HepG2 (cell line): ENCODE measurements at places on chromosomes 12 and 14. TPM values are rescaled to one million over a fixed set of nuclear protein-coding genes. Genes with fewer than 3 reads are reported as not detected.

DNA sequence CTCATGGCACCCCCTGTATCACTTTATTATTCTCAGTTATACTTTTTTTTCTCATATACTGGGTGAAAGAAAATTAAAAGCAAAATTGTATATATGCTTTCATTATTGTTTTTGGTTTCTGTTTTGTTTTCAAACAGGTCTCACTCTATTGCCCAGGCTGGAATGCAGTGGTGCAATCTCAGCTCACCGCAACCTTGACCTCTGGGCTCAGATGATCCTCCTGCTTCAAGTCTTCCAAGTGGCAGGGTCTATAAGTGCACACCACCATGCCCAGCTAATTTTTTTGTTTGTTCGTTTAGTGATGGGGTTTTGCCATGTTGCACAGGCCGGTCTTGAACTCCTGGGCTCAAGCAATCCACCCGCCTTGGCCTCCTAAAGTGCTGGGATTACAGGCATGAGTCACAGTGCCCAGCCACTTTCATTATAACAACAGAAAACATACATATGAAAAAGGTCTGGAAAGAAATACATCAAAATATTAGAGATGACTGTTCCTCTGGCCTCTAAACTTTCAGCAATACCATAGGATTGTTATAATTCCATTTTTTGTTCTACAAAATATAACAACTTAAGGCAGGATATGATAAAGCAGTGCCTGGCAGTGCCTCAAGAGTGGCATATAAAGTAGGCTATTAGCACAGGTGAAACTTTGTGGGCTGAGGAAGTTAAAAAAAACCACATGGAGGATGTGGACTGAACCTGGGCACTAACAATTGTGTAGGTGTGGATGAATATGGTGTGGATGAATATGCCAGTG lies 5.8 kb upstream of the NTN4 start:
- H3K27me3 ChIP-seq = no peaks in the 10 kb centered on the region
- peaks cover 69% of the 10 kb centered on the region for H3K4me1 ChIP-seq
- H3K4me3 ChIP-seq = no peak overlapping the region
- H3K36me3 ChIP-seq = no peaks in the 10 kb centered on the region

GRCh38 chr14:58914279-58914855 lies 274.1 kb upstream of the DAAM1 start:
- no peak overlapping the region for H3K27ac ChIP-seq
- H3K27me3 ChIP-seq = no peaks in the 10 kb centered on the region
- no peaks in the 10 kb centered on the region for H3K4me1 ChIP-seq
- H3K36me3 ChIP-seq = no peaks in the 10 kb centered on the region
- H3K4me3 ChIP-seq = no peak overlapping the region

- H3K4me1 ChIP-seq = no peaks in the 10 kb centered on the region
- no peak overlapping the region for H3K4me3 ChIP-seq
- H3K36me3 ChIP-seq = no peaks in the 10 kb centered on the region
- H3K27me3 ChIP-seq = peaks cover 24% of the 10 kb centered on the region; the same call in 2 of the 3 replicates
Observed at GRCh38 chr14:104460791-104461651, 118.5 kb upstream of the C14orf180 start.

- no peak overlapping the region for H3K4me3 ChIP-seq
- H3K4me1 ChIP-seq = peaks cover 71% of the 10 kb centered on the region
- DNase-seq = no peak
- H3K27me3 ChIP-seq = no peaks in the 10 kb centered on the region
- H3K36me3 ChIP-seq = no peaks in the 10 kb centered on the region
Observed at GRCh38 chr12:75716291-75717025, 205.0 kb upstream of the KRR1 start.

DNA sequence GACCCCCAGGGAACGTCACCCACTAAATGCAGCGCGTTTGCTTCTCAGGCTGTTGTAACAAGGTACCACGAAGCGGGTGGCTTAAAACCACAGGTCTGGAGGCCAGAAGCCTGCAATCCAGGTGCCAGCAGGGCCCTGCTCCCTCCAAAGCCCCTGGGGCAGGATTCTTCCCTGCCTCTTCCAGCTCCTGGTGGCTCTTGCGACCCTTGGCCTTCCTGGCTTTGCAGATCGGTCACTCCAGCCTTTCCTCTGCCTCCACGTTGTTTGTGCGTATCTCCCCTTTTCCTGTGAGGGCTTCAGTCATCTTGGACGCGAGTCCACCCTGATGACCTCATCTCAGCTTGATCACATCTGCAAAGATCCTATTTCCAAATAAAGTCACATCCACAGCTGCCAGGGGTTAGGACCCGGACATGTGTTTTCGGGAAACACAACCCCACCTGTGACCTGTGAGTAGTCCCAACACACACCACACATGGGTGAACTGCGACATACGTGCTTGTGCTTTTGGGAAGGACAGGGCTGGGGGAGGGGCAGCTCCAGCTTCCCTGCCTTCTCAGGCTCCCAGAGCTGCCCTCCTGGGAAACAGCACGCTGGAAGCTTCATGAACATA lies 114.5 kb upstream of the NCOR2 start:
- no peaks in the 10 kb centered on the region for H3K36me3 ChIP-seq
- no peak overlapping the region for H3K27ac ChIP-seq
- H3K27me3 ChIP-seq = peaks cover 58% of the 10 kb centered on the region

- H3K27me3 ChIP-seq = no peaks in the 10 kb centered on the region
- peak overlapping the region; percentile 88 for H3K27ac ChIP-seq
- peaks cover 42% of the 10 kb centered on the region for H3K36me3 ChIP-seq
Observed at GRCh38 chr14:39175445-39176262, 600 bp downstream of the PNN start.

GRCh38 chr12:70186436-70186835 lies 56.8 kb upstream of the CNOT2 start:
- H3K27ac ChIP-seq = no peak overlapping the region
- H3K4me3 ChIP-seq = no peak overlapping the region
- H3K36me3 ChIP-seq = no peaks in the 10 kb centered on the region
- no peak for DNase-seq

- DNase-seq = no peak
- no peak overlapping the region for H3K27ac ChIP-seq
- H3K4me1 ChIP-seq = no peaks in the 10 kb centered on the region
- H3K4me3 ChIP-seq = no peak overlapping the region
- H3K36me3 ChIP-seq = no peaks in the 10 kb centered on the region
Observed at GRCh38 chr12:45034861-45035265, 16.0 kb downstream of the DBX2 start.

DNA sequence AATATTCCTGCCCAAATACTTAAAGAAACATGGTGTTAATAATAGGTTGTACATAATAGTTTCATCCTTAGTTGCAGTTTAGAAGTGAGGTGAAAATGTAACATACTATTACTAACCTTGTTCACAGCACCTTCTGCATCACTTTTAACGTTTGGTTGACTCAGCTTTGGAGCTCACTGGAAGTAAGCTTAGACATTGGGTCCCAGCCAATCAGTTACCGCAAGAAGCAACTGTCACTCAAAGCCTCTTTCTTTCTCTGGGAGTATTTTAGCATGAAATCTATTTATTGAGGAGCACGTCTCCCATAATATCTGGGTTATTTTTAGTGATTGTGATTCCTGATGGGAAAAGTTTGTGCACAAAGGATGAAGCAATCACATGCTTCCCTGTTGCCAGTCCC lies 472.6 kb downstream of the SNAPC1 start:
- H3K36me3 ChIP-seq = no peaks in the 10 kb centered on the region
- H3K4me3 ChIP-seq = no peak overlapping the region
- H3K4me1 ChIP-seq = no peaks in the 10 kb centered on the region
- H3K27ac ChIP-seq = no peak overlapping the region
- no peak for DNase-seq

DNA sequence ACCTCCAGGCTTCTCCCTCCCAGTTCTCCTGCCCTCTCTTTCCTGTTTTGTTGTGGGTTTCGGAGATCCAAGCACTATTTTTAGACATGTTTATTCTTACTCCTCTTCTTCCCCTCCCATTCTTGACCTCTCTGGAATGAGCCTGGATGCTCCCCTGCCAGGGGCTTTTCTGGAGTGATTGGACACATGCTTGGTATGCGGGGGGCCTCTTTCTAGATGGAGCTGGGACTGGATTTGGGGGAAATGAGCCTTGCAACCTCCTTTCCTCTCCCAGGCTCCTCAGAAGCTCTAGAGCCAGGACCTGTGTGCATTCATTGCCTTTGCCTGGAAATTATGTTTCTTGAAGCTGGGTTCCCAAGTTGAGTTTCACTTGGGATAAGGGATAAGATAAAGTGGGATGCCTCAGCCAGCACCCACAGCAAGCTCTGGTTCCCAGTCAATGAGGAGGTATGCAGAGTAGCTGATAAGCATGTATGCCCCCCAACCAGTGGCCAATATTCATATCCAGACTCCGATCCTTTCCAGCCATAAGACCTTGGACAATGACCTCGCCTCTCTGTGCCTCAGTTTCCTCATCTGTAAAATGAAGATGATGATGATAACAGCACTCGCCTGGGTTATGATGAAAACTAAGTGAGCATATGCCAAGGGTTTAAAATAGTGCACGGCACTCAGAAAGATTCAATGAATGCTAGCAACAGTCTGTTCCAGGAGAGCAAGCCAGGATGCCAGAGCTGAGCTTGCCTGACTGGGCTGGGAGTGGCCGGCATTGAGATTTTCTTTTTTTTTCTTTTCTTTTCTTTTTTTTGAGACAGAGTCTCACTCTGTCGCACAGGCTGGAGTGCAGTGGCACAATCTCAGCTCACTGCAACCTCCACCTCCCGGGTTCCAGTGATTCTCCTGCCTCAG lies 97.8 kb downstream of the SCARB1 start:
- H3K4me1 ChIP-seq = peaks cover 17% of the 10 kb centered on the region
- H3K36me3 ChIP-seq = no peaks in the 10 kb centered on the region
- H3K27me3 ChIP-seq = no peaks in the 10 kb centered on the region; the same call in 1 of the 2 replicates
- no peak for DNase-seq
- H3K27ac ChIP-seq = no peak overlapping the region

- H3K27ac ChIP-seq = no peak overlapping the region
- no peaks in the 10 kb centered on the region for H3K27me3 ChIP-seq
- no peak for DNase-seq
Observed at GRCh38 chr12:104182144-104182543, 33.4 kb upstream of the TXNRD1 start.

GRCh38 chr14:105315211-105315721 lies 718 bp downstream of the PACS2 start:
- no peaks in the 10 kb centered on the region for H3K36me3 ChIP-seq
- DNase-seq = peak; percentile 41
- no peaks in the 10 kb centered on the region for H3K27me3 ChIP-seq
- H3K4me3 ChIP-seq = peak overlapping the region; percentile 87
- H3K27ac ChIP-seq = no peak overlapping the region

PROX2 gene
- not detected in 2 replicates for polyA plus RNA-seq

LTB4R2 gene
- polyA plus RNA-seq = 3.9 and 6.1 TPM in 2 replicates

ETV6 gene
- polyA plus RNA-seq = 3.0 and 3.3 TPM in 2 replicates

TAS2R10 gene
- 0.98 and 1.1 TPM in 2 replicates for polyA plus RNA-seq

SELPLG gene
- polyA plus RNA-seq = 0.07 and 0.12 TPM in 2 replicates

RNU6-7 gene
- not detected in 2 replicates for polyA plus RNA-seq
